DMS79 (cell line): ENCODE measurements at places on chromosomes 12 and 14.

GRCh38 chr14:99803803-99804202 is 10.6 kb downstream of the EML1 start:
- DNase-seq: peak; percentile 78

GRCh38 chr12:75507086-75507485 is 4.3 kb downstream of the KRR1 start:
- no peak for DNase-seq

GRCh38 chr12:65808580-65808979 is 15.7 kb upstream of the HMGA2 start:
- DNase-seq: no peak

- DNase-seq: no peak
These were observed 14.8 kb upstream of the BCL11B start for GRCh38 chr14:99286761-99287160.

DNA sequence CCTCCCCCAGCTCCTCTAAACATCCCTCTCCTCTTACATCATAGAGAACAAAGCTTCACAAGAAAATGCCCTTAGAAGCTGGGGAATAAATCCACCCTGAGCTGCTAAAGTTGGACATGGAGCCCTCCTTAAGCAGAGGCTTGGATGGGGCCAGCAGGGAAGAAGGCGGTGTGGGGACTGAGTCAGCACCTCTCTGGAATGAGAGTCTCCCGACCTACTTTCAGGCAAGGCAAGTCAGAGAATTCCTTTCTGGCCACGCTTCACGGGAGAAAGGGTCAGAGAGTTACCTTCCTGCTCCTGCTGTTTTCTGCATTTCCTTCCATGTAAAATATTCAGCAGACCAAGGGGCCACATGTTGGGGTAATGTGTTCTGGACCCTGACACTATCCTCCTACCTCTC is 113.3 kb upstream of the PRB2 start:
- DNase-seq: no peak
